ENCODE measurements at places on chromosomes 3 and 15.

GRCh38 chr3:151299006-151299405 is 17.6 kb downstream of the GPR87 start:
- DNase-seq, result no peak

DNA sequence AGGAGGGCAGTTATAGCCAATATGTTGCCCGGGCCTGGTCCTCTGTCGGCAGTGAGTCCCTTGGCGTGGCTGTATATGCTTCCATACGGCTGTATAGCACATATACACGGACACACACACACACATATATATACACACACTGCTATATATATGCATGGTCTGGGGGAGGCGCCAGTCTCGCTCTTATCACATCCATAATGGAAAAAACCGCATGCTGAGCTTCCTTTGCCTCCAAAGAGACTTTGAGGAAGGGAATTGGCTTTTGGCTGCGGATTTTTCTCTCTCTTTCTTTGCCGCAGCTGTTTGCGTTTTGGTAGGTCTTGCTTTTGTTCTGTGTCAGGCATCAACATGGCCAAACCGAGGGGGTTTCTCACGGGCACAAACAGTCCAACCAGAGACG is 11.3 kb upstream of the TMEM115 start:
- DNase-seq, result no peak

GRCh38 chr15:44535523-44536301 is 1.2 kb upstream of the EIF3J start:
- no peak for DNase-seq

- no peak for DNase-seq
These were observed 858 bp downstream of the NTRK3 start for GRCh38 chr15:88255484-88256278.

- DNase-seq, result no peak
These were observed 3.0 kb upstream of the ANKRD28 start for GRCh38 chr3:15800780-15801179.

GRCh38 chr3:112982710-112983109 is 7.8 kb upstream of the CD200R1 start:
- DNase-seq, result no peak

DNA sequence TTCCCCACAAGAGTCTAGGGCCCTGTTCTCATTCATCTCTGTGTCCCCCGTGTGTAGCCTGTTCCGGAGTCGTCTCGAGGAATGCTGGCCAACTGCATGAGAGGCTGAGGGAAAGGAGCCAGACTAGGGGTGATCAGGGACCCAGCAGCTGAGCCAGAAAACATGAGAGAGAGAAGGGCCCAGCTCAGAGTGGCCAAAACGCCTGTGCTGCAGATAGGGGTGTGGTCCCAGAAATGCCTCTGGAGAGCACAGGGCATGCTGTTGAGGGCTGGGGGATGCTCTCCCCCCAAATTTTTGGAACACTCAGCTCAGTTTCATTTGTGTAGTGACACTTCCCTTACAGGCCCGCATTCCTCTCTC is 14.1 kb downstream of the CYP1A2 start:
- no peak for DNase-seq

- no peak for DNase-seq
These were observed 160.1 kb upstream of the IL12A start for GRCh38 chr3:159828542-159828943.

DNA sequence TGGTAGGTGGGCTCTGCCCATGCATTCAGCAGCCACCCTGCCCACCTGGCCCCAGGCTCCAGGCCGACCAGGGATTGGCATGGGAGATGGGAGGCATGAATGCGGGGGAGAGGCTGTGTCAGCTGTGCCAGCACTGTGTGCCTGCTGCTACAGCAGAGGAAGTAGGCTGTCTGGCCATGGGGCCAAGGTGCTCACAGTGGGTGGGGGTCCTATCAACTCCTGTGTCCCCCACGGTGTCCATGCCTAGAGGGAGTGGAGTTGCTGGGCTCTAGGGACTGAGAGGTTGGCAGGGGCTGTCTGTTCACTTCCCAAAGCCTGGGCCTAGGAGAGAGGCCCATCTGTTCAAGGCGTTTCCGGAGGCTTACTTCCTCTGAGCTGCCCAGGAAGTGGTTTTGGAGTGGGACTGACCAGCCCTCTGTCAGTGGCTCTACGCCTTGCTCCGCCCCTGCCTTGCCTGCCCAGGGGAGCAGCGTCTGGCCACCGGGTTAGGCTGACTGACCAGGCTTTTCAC is 5.8 kb downstream of the PRKCD start:
- DNase-seq, result no peak

- DNase-seq, result no peak
These were observed 228.6 kb upstream of the SUCLG2 start for GRCh38 chr3:67882981-67883380.

DNA sequence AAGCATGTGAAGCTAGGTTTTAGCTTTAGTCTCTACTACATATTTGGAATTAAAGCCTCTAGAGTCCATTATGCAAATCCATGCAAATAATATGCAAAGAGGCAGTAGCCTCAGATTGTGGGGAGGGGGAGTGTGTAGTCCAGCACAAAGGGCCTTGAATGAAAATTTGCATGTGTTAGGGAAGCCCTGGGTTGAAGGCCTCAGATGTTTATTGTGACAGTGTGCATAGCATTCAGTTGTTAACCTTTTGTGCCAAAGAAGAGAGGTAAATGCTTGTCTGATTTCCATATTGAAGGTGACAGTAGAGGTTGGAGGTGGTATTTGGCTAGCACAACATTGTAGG is 24.5 kb upstream of the BFSP2 start:
- no peak for DNase-seq

Data from stimulated activated CD4-positive, alpha-beta T cell treated with anti-CD3 and anti-CD28 coated beads, Interleukin-1b, Interleukin-23, amount 100 ng/mL, for 4 hours (primary cell).